Testis (tissue), 5 donors: ENCODE measurements at places on chromosomes 12 and 14. TPM values are rescaled to one million over a fixed set of nuclear protein-coding genes. Genes with fewer than 3 reads are reported as not detected.

PPP1R12A gene
- total RNA-seq, result 119 TPM

TCTN2 gene
- total RNA-seq, result 22.7 TPM

RIC8B gene
- total RNA-seq, result 27.7 TPM

GSC gene
- total RNA-seq, result 2.0 TPM

ACVRL1 gene
- 9.1 TPM for total RNA-seq
